ENCODE measurements at places on chromosomes 5 and 9.

DNA sequence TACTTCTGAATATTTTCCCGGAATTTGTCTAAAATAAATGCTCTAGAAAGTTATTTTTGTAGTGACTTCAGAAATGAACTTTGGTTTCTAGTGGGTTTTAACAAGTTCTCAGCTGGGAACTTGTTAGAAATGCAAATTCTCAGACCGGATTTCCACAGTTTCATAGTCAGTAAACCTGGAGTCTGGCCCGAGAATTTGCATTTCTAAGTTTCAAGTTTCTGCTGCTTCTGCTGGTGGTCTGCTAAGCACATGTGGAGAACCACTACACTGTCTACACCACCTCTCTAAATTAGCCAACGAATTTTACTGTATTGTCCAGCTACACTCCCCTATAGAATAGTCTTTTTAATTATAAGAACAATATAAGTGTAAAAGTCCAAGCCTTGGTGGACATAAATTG lies 208.0 kb downstream of the CHSY3 start:
- DNase-seq, result no peak

- no peak for DNase-seq
Measured at GRCh38 chr5:142871363-142872193, 101.4 kb downstream of the ARHGAP26 start.

GRCh38 chr9:136270173-136270705 lies 24.6 kb upstream of the QSOX2 start:
- no peak for DNase-seq

- no peak for DNase-seq
Measured at GRCh38 chr5:180213256-180213600, 4.2 kb upstream of the RASGEF1C start.

GRCh38 chr5:123438244-123438643 lies 15.0 kb upstream of the CEP120 start:
- no peak for DNase-seq

DNA sequence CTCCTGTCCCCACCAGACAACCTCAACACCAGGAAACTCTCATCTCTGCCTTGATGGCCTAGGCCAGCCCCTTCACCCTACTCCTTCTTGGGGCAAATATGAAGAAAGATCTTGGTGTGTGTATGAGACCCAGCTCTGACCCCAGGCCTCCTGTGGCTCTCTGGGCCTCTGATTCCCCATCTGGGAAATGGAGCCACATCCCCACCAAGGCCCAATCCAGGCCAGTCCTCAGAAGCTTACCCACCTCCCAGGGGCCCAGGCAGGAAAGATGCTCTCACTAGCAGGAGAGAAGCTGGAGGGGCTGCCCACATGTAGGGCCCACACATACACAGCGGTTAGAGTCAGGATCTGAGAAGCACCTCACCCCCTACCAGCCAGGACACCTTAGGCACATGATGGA lies 38.9 kb downstream of the BICD2 start:
- DNase-seq, result no peak

DNA sequence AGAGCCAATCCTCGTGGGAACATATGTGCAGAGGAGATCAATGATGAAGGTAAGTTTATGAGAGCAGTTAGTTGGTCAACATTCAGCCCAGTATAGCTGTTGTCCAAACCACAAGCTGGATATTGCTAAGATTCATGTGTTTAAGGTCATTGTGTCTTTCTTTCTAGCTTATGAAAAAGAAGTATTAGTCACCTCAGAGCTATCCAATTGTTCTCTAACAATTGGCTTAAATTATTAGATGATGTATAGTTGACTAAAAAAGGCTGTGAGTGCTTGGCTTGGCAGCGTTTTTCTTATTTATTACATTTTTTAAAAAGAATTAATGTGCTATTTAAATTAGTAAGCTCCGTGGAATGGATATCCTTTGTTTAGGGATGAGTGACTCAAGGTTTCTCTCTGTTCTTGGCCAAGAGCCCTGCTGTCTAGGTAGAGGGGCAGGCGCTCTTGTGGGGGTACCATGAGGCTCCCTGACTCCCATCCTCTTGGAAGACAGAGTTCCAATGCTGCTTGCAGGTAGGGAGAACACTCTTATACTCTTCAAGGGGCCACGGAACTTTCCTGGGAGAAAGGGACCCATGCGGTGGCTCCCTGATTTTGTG lies 487.4 kb downstream of the IRX1 start:
- DNase-seq, result peak; percentile 53

DNA sequence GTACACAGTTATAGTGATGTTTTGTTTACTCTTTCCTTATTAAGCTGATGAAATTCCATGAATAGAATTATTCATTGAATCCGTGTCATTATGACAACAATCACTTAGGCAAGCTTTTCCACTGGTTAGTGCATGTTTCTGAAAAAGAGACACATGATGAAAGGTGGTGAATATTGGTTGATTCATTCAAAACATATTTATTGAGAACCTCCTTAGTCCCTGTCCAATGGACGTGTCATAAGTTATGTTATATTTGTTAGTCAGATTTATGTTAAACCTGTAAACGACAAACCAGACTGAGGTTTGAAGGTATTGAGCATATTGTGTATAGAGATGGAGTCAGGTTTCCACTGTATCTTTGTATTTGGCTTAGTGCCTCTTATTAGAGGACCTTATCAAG lies 1888.9 kb upstream of the CDH6 start:
- DNase-seq, result no peak

GRCh38 chr5:16914108-16914435 lies 22.0 kb downstream of the MYO10 start:
- DNase-seq, result no peak

- peak; percentile 3 for DNase-seq
Measured at GRCh38 chr9:19409401-19410194, 789 bp downstream of the ACER2 start.

DNA sequence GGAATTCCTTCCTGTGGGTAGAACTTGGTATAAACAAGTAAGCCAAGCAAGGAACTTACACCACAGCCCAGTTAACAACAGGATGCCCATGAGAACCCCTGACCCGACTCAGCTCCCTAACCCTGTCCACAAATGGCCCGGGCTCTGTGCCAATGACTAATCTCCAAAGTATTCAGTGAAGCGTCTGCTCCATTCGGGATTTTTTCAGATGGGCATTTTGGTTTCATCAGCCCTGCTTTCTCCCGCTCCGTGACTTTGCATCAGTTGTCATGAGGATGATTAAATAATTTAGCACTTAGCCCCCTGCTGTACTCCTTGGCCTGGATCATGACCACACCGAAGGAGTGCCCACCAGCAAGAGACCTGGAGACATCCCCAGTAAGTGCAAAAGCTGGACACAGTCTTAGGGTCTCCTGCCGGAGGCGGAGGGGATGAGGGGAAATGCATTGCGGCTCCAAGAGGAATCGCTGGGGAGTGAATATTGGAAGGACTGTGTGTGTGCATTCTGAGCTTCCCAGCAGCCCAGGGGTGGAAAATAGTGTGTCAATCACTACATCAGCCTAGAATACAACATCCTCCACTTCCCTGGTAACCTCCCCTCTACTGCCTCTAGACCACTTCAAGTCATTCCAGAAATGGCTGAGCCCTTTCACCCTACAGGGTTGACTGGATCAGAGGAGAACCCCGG lies 41.4 kb upstream of the DNAH5 start:
- peak; percentile 93 for DNase-seq

GRCh38 chr9:20197976-20198685 lies 409.3 kb upstream of the SLC24A2 start:
- no peak for DNase-seq

DNA sequence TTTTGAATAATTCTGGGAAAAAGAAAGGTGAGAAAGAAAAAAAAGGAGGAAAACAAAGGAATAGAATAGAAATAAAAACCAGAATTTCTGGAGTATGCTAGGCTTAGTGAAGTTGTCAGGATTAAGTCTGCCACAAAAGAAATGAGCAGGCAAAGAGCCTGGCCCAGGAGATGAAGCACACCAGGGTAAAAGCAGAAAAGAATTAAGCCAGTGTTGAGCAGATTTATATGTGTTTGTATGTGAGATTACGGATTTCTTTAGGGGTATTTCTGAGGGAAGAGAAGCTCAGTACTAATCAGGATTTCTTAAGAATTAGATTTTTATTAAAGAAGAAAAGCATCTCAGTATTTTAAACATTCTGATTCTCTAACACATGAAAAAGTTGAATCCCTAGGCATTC lies 74.5 kb downstream of the MRPS27 start:
- no peak for DNase-seq

DNA sequence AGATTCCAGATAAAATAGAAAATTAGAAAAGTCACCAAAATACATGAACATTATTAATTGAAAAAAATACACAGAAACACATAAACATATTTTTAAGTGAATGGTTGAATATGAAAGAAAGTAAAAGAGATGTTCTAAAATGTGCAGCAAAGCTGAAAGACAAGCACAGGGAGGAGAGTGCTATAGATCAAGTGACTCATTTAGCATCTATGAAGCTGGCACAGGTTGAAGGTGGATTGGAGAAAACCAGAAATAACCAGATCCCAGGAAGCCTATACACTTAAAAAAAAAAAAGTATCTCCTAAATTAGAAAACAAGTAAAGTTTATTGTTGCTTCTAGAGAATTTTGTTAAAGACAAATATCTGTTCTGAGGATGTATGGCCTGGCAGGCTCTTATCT lies 338.9 kb downstream of the CDH12 start:
- no peak for DNase-seq

- DNase-seq, result peak; percentile 87
Measured at GRCh38 chr9:100575765-100576386, 2.0 kb upstream of the CAVIN4 start.

DNA sequence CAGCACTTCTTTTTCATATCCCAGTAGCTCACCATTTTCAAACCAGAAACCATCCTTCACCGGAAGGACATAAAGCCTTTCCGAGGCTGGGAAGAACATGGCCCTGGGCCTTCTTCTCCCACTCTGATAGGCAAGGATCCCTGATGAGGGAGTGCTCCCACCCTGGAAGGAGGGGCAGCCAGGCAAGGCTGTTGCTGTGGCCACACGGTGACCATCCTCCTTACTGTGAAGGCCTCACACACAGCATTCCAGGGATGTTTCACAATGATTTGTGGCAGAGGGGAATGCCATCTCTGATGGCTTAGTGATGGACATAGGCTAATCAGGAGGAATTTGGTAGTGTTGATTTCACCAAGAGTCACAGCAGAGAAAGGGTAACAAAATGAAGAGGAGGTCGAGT lies 130.7 kb downstream of the ADAMTS12 start:
- peak; percentile 88 for DNase-seq

DNA sequence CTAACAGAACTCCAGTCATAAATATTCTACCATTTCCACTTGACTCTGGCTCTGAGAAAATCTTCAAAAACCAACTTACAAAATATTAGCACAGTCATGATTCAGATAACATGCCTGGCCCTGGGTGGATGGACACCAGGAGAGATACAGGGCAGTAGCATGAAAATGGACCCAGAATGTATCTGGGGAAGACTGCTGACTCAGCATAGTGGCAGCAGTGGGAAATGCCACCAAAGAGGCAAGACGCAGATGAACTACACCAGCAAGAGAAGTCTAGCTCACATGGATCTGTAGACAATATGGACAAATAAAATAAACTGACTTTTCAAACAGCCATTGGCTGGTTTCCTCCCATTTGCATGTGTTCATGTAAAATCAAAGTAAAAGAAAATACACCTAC lies 359.8 kb downstream of the SEMA5A start:
- no peak for DNase-seq

- DNase-seq, result no peak
Measured at GRCh38 chr5:148902478-148902877, 76.1 kb downstream of the ADRB2 start.

- DNase-seq, result no peak
Measured at GRCh38 chr9:96031366-96031824, 155.9 kb downstream of the ERCC6L2 start.

DNA sequence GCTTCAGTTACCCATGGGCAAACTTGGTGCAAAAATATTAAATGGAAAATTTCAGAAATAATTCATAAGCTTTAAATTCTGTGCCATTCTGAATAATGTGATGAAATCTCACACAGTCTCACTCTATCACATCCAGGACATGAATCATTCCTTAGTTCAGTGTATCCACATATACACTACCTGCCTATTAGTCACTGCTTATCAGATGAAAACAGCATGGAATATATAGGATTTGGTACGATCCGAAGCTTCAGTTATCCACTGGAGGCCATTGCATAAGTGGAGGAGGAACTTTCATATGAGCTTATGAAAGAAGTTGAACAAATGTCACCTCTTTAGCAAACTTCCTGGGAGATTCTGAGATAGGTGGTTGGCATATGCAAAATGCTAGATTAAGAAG lies 64.2 kb downstream of the GAPVD1 start:
- no peak for DNase-seq

All from fibroblast of skin of scalp (primary cell).